Stimulated activated CD8-positive, alpha-beta memory T cell treated with anti-CD3 and anti-CD28 coated beads, Interleukin-4, amount 100 ng/mL, for 1 hour (primary cell): ENCODE measurements at places on chromosomes 3 and 15.

DNA sequence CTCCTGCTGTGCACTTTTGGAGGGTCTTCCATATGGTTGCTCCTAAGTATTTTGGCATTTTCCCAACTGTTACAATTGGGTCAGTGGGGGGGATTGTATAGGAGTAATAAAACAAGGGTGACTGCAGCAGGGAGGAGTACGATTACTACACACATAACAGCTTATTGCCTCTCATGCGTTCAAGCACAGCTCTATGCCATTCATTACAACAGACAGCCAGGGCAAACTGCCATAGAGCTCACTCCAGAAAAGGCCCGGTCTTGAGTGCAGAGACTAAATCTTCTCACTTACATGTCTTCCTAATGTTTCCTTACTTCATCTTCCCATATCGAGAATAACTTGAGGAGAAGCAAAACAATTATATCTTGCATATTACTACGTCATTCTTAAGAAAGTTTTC, 1.4 kb upstream of the CHMP2B start:
- no peak for DNase-seq

- DNase-seq, result no peak
These were observed 612 bp downstream of the C3orf38 start for GRCh38 chr3:88150371-88150770.

DNA sequence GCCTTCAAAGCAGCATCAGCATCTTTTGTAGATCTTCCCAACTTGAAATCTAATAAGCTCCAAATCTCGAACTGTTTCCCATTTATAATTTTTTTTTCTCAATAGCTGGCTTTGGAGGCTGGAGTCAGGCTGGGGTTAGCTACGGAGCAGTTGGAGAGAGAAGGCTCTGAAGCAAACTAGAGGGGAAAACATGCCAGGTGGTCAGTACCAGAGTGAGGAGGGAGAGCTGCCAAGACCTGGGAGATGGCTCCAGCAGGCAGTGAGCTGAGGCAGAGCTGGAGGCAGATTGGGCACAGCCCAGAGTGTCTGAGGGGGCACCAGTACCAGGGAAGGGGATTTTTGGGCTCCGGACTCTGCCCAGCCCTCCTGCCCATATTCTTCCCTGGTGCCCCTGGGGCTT, 311.2 kb downstream of the RPLP1 start:
- DNase-seq, result no peak

DNA sequence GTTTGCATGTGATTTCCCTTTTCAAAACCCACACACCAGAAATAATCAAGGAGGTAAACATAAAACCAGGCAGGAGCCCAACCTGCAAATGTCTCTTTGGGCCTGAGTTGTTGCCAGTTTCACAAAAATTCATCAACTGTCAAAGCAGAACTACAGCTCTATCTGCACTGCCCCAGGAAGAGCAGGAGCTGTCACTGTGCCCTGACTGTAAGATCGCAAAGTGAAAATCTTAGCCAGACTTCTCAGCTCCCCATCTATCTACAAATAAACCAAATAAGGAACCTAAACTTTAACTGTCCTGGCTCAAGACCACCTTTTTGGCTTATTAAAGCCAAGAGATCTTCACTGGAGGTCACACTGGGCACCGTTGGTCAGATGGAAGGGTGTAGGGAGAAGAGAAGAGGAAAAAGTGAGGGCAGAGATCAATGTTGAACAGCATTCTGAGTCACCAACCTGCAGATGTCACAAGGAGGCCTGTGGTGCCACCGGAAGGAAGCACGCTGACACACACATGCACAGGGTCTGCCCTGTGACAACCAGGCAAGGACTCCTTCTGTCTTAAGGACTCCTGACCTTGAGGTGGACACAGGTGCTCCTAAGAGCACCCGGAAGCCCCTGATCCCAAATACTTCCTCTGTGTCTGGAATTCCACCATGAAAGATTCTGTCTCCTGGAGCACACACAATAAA, 58.7 kb downstream of the RPN1 start:
- no peak for DNase-seq

GRCh38 chr15:66161108-66161507, 92.4 kb downstream of the MEGF11 start:
- DNase-seq, result no peak

GRCh38 chr3:10322352-10322710, 1.4 kb upstream of the SEC13 start:
- DNase-seq, result no peak

DNA sequence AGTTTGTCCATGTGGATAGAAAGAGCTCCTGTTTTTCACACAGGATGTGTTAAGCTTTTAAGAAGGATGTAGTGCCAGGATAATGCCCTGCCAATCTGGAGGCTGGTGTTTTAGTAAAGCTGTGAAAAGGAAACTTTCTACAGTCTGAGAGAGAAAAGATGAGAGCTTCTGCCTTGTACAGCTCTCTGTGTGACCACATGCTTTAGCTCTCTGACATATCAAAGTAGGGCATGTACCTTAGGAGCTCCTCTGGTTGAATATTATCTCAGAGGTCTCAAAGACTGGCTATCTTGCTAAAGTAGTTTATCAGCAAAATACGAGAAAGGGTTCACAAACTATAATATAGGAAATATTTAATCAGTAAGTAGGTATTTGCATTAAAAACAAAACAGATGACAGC, 30.4 kb downstream of the CDIN1 start:
- no peak for DNase-seq

DNA sequence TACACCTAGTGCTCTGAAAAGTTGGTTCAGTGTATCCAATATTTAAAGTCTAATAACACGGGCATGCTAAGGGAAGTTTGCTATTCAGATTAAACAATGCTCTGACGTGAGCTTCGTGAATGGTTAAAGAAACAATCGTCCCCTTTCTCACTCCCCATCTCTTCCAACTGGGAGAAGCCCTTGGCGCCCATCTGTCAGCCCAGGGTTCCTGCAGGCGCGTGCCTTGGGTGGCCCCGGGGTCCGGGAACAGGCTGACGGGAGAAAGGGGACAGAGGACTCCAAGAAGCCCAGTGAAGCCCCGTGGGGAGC, 413 bp downstream of the SEC22C start:
- no peak for DNase-seq

DNA sequence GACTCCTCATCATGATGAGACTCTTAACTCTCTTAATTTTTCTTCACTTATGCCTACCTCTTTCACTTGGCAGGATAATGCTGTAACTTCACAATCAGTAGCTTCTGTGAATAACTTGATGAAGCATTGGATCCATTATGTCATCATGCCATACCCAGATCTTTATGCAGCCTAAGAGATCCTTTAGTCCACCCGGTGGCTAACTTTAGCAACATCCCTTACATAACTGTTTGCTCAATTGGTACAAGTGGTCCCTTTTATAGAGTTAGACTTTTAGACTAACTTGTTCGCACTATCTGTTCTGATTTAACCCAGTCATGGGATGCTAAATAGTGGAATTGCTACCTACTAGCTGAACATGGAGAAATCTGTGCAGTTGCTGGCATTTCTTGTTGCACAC, 184.5 kb downstream of the USP13 start:
- DNase-seq, result no peak

- DNase-seq, result no peak
These were observed 2.4 kb downstream of the SIAH2 start for GRCh38 chr3:150760431-150761200.

DNA sequence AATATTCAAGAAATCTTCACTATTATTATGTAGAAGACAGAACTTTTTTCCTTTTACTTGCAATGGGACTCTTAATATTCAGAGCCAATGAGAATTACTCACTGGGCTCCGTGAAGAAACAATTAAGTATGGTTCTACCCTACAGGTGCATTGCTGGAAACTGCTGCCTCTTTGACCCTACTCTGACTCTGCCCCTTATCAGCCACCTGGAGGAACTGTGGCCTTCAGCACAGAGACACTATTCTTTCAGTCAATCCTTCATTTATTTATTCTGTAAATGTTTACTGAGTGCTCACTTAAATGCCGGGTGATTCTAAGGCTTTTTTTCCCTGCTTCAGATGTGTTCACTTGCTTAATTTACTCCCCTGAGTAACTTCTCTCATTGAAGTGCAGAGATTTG, 163.2 kb downstream of the SYNPR start:
- no peak for DNase-seq

GRCh38 chr3:10485380-10485779, 20.0 kb downstream of the ATP2B2 start:
- DNase-seq, result no peak

DNA sequence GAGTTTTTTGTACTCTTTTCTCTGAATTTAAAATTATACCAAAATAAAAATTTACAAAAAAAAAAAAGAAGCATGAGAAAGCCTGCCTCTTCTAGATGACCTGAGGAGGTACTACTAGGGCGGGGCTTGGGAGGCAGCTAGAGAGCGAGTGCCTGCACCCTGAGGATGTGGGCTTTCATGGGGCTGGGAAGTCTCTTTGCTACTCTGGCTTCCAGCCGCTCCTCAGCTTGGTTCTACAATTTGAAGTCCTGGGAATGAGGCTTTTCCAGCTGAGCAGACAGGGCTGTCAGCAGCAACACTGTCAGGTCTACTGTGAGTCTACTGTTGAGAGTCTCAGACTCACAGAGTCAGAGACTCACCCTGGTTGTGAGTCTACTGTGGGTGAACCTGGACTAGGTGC, 8.2 kb upstream of the PSTPIP1 start:
- DNase-seq, result no peak

DNA sequence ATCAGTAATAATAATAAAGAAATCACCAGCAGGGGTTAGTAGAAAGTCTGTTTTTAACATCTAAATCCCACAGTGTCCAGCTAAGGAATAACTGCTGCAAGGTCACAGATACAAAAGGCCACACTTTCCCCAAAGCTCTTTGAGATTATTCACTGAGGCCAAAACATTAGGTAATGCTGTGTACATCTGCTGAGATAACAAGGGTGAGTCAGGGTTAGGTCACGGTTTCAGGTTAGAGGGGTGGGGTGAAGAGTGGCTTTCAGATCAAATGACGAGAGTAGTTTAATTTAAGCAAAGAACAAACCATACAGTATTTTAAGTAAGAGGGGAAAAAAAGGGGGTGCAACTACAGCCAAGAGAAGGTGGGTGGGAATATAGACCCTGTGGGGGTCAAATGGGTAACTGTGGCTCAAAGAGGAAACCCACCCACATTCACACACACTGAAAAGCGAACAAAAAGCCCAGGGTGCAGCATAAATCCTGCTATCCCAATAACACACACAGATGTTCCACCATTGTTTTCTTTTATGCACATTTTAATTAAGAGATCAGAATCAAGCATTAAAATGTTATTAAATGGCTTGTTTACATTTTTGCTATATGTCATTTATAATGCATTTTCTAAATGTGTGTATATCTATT, 412.9 kb downstream of the TIGIT start:
- DNase-seq, result no peak

DNA sequence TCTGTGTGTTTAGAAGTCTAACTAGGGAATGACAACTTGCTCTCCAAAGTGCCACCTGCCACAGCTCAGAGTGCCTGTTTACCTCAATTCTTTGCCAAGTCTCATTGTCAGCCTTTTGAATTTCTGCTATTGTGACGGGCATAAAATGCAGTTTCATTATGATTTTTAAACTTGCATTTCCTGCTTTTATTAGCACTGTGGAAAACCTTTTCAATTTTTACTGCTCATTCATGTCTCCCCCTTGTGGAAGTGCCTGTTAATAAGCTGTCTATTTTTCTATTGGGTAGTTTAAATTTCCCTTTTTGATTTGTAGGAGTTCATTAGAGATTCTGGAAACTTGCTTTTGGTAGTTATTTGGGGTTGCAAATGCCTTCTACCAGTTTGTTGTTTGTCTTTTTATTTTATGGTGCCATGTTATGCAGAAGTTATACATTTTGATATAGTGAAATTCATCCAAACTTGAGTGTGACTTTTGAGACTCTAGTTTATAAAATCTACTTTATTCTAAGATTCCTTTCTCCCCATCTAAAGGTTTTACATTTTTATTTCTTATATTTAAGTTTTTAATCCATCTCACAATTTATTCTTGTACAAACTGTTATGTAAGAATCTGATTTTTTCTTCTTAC, 53.9 kb upstream of the FRMD4B start:
- DNase-seq, result no peak

DNA sequence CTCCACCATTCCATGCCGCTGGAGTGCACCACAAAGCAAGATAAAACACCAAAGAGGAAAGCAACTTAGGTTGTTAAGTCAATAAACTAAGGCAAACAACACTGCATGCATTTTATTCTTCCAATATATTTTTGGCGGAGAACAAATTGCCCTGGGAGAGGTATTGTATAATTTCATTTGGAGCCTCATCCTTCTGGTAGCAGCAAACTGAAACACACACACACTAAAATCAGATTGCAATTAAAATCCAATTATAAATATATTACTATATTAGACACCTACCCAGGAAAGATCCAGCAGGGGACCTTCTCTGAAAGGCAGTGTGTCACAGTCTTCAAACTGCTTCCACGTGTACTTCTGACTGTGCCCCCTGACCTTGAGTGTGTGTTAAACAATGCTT, 102.3 kb downstream of the RORA start:
- no peak for DNase-seq

- DNase-seq, result no peak
These were observed 11.2 kb downstream of the DLL4 start for GRCh38 chr15:40940296-40940801.

DNA sequence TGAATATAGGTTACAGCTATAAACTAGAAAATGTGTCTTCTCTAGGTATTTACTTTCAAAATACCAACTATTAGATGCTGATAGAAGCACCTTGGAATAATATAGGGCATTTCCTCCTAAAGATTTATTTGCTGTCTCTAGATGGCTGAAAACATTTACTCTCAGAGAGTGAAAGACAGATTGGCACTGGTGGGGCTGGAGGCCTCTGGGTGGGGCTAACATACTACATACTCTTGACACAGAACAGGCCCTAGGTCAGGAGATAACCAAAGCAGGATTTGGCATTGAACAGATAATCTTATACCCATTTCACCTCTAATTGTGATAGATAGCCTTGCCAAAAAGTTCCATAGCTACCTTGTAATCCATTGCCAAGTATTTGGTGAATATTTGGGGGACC, 253.3 kb upstream of the TBC1D5 start:
- DNase-seq, result no peak

GRCh38 chr3:168249550-168250414, 154.1 kb upstream of the GOLIM4 start:
- no peak for DNase-seq

DNA sequence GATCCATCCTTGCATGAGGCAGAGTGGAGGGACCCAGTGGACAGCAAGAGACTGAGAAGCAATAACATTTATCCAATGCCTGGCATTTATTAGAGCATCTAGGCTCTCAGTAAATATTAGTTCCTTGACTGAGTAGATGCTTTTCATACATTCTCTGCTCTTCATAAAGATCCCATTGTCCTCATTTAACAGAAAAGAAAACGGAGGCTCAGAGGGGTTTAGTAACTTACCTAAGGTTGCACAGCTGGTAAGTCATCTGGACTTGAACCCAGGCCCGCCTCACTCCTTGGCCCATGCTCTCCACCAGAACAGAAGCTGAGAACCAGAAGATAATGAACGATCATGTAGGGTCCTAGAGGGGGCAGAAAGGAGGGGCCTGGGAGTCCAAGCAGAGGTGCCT, 52.2 kb upstream of the SEC22A start:
- DNase-seq, result no peak

GRCh38 chr3:188578576-188579363, 424.8 kb downstream of the LPP start:
- no peak for DNase-seq

GRCh38 chr3:12458901-12459300, 25.4 kb upstream of the TSEN2 start:
- DNase-seq, result no peak
